Putamen (tissue), 1 donor: ENCODE measurements at places on chromosomes 12 and 14.
A peak's percentile ranks its signal among the peaks of the same experiment; 100 is the strongest.

GRCh38 chr12:113393749-113394148, 9.9 kb downstream of the SDS start:
- DNase-seq = no peak

GRCh38 chr12:105459760-105460330, 129.4 kb downstream of the C12orf75 start:
- DNase-seq = no peak

- peak; percentile 77 for DNase-seq
Observed at GRCh38 chr12:53053218-53054111, 3.6 kb downstream of the TNS2 start.

DNA sequence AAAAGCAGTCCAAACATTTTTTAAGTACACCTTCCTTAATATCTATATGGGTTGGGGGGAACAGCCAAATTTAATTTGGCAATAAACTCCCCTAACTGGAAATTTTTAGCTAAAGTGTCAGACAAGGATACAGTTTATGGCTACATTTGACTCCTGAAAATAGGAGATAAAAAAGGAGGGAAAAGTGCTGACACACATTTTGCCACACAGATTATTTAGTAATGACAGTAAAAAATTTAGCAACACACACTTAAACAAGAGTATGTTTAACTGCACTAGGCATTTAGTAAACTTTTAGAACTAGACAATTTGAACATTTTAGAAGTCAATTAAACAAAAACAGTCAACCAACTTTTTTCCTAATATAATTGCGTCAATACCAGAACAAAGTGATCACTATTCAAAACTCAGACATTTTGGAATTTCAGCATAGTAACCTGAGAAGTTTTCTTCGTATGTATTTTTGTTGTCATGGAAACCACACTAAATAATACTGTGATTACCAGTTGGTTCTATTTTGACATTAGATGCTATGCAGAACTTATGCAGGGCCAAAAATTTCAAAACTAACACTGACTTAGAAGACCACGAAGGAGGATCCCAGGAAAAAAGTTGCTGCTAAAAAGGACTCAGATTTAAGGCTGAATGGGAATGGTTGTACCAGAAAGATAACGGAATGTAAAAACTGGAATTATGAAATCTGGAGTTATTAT, 13.4 kb downstream of the GMFB start:
- DNase-seq = no peak

DNA sequence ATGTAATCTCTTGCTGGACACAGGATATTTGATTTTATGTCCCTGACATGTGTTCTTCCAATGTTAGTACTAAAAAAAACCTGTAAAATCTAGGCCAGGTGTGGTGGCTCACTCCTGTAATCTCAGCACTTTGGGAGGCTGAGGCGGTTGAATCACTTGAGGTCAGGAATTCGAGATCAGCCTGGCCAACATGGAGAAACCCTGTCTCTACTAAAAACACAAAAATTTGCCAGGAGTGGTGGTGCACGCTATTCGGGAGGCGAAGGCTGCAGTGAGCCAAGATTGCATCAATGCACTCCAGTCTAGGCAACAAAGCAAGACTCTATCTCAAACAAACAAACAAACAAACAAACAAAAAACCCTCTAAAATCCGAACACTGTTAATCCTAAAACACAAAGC, 68.0 kb downstream of the FERMT2 start:
- DNase-seq = no peak

GRCh38 chr12:62446754-62447452, 19.7 kb upstream of the MON2 start:
- no peak for DNase-seq

DNA sequence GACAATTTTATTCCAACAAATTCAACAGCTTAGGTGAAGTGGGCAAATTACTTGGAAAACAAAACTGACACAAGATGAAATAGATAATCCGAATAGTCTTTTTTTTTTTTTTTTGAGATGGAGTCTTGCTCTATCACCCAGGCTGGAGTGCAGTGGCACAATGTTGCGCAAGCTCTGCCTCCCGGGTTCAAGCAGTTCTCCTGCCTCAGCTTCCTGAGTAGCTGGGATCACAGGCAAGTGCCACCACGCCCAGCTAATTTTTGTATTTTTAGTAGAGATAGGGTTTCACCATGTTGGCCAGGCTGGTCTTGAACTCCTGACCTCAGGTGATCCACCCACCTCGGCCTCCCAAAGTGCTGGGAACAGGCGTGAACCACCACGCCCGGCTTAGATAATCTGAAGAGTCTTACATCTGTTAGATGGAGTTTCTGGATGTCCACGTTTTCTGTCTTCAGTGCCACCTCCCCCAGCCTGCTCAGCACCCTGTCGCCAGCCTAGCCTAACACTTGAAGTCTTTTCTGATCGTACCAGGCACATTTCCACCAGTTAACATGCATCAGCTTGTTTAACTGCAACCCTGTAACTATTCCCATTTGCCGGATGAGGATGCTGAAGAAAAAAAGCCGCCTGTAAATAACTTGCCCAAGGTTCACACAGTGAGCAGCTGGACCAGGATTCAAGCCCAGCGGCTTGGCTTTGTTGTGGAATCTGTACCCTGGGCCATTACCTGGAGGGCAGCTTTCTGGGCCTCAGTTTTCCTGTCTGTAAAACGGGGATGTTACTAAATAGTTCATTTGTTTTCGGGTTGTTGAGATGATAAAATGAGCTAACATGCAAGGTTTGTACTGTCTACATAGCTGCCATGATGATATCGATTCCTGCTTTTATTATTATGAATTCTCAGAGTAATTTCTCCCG, 26.4 kb downstream of the FBRSL1 start:
- no peak for DNase-seq

DNA sequence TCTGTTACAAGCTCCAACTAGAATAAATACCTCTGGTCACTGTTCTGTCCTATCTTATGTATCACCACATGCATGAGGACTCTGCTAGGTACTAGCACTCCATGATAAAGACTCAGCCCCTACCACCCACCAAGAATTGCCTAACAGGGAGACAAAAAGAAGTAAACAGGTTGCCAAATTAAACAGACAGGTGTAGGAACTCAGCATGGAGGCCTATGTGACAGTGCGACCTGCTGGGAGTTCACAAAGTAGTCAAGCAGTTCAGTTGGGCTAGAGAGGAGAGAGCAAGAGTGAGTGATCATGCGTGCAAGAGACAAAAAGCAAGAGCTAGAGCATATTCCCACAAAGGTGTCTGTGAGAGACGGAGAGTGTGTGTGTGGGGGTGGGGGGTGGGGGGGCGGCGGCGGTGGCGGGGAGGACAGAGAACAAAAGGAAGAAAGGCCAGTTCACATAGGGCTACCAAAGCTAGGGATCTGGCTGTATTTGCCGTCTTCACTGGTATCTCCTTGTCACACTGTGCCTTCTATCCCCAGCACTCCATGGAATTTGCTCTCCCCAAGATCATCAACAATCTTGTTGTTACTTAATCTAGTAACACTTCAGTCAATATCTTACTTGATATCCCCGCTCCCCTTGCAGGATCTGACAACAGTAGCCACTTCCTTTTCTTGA, 81.2 kb downstream of the SPPL3 start:
- DNase-seq = no peak

DNA sequence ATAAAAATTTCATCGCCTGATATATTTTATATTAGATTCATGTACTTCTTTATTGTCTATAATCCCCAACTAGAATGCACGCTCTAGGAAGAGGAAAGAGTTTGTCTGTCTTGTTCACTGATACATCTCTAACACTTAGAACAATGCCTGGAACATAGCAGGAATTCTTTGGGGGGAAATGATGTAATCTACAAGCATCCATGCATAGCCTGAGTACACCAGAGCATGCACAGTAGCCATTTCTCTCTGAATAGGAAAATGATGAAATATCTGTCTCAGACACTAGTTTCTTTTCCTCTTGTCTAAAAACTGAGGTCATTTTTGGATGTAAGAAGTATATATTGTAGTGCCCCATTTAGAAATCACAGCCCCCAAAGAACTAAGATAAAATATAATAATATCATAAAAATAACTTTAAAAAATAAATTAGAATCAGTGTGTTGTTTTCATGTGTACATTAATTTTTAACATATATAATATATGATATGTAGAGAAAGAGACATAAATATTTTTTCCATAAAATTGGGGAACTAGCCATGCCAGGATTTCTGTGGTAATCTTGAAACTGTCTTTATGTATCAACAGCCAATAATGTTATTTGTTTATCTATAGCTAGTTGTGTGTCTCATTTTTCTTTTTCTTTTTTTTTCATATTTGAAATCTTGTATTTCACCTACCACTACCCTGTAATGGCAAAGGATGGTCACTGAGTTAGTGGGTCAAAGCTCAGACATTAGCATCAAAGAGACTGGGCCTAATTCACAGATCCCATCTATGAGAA, 155.6 kb upstream of the TMCC3 start:
- peak; percentile 23 for DNase-seq

DNA sequence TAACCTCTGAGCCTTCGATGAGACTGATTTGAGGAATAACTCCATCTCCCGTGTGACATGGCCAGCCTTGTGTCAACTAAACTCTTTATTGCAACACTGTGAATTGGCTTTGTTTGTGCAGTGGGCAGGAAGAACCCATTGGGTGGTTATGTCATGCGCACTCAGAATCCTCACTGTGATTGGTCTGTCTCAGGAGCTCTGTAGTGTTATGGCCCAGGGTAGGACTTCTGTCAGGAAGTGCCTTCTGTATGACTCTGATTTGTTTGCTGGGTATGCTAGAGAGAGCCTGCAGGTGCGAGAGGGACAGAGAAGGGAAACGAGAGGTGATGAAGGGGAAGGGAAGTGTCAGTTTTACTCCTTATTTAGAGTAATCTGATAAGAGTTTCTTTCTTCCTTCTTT, 71.5 kb upstream of the DCD start:
- no peak for DNase-seq

- DNase-seq = no peak
Observed at GRCh38 chr12:39816671-39817185, 197.1 kb upstream of the ABCD2 start.

DNA sequence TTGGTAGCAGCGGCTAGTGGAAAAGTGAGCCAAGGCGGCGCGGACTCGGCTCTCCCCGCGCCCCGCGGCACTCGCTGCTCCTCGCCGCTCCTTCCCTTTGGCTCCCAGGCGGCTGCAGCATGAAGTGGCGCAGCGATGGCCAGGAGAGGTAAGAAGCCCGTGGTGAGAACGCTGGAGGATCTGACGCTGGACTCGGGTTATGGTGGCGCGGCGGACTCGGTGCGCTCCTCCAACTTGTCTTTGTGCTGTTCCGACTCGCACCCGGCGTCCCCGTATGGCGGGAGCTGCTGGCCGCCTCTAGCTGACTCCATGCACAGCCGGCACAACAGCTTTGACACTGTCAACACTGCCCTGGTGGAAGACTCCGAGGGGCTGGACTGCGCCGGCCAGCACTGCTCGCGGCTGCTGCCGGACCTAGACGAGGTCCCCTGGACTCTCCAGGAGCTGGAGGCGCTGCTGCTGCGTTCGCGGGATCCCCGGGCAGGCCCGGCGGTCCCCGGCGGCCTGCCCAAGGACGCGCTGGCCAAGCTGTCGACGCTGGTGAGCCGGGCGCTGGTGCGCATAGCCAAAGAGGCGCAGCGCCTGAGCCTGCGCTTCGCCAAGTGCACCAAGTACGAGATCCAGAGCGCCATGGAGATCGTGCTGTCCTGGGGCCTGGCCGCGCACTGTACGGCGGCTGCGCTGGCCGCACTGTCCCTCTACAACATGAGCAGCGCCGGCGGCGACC, 225.6 kb upstream of the CRY1 start:
- DNase-seq = no peak

- DNase-seq = no peak
Observed at GRCh38 chr12:130226126-130226525, 63.9 kb downstream of the FZD10 start.

- DNase-seq = no peak
Observed at GRCh38 chr12:122079532-122080081, 1.1 kb downstream of the MLXIP start.

- no peak for DNase-seq
Observed at GRCh38 chr12:73220951-73221350, 948.8 kb downstream of the TRHDE start.

GRCh38 chr14:68704736-68705720, 87.8 kb downstream of the ZFP36L1 start:
- DNase-seq = no peak

DNA sequence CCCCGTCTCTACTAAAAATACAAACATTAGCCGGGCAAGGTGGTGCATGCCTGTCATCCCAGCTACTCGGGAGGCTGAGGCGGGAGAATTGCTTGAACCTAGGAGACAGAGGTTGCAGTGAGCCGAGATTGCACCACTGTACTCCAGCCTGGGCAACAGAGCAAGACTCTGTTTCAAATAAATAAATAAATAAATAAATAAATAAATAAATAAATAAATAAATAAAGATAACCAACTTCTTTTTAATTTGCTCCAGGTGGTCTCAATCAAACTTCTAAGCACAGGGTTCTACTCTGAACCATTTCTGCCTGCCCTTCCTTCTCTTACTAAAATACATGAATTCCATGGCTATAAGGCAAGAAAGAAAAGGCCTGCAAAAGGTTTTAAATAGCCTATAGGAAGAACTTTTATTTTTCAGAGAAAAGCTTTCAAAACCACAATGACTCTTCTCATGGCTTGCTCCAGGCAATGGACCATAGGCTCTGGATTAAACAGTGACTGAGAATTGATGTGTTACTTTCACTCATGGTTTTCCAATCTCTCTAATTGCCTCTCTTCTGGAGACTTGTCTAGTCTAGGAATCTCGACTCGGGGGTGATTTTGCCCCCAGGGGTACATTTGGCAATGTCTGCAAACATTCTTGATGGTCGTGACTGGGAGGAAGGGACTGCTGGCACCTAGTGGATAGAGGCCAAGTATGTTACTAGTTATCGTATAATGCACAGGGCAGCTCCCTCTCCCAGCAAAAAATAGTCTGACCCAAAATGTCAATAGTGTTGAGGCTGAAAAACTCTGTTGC, 14.4 kb downstream of the IGF1 start:
- no peak for DNase-seq
